Epithelial cell of proximal tubule (primary cell): ENCODE measurements at places on chromosomes 2 and 18. TPM values are rescaled to one million over a fixed set of nuclear protein-coding genes. Genes with fewer than 3 reads are reported as not detected.

CDKL4 gene
- total RNA-seq: 0.22 and 0.23 TPM in 2 replicates

WDPCP gene
- 1.6 and 2.6 TPM in 2 replicates for total RNA-seq

ESPNL gene
- 0.14 and 2.7 TPM in 2 replicates for total RNA-seq

SPC25 gene
- total RNA-seq: 39.7 and 42.1 TPM in 2 replicates

GRCh38 chr18:27135504-27136207, 49.5 kb downstream of the CHST9 start:
- no peak for DNase-seq

DNA sequence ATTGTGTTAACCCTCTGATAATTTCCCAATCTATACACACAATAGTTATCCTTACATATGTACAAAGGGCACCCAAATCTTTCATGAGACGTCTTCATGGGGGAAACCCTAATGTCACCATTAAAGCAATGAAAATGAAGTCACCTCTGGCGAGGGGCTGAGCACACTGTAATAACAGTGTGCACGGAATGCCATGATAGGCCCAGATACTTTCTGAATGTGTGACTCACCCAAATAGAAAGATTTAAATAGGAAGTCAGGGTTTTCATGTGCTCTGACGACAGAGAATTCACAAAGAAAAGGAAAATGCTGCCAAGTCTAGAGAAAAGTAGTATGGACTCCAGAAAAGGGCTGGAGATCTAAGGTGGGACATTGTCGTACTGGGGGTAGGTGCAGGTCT, 128.3 kb downstream of the SATB2 start:
- no peak for DNase-seq

- DNase-seq: no peak
Measured at GRCh38 chr18:10743766-10744165, 217.9 kb downstream of the NAPG start.

GRCh38 chr2:10552871-10553245, 104.7 kb upstream of the ODC1 start:
- no peak for DNase-seq

DNA sequence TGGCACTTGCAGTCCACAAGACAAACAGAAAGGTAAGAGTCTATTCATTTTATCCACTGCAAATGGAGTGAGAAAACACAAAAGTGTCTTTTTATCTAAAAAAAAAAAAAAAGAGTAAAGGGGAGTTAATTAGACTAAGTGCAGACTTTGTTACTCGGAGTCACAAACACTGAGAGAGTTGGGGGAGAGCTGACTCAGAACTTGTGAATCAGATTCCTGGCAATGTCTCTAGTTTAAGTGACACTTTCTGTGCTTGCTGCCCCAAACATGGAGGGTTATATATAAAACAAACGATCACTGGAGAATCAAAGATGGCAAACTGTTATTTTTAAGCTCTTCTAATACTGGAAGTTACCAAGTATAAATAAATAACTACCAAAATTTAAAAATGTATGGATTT, 505.8 kb upstream of the NRP2 start:
- DNase-seq: no peak

DNA sequence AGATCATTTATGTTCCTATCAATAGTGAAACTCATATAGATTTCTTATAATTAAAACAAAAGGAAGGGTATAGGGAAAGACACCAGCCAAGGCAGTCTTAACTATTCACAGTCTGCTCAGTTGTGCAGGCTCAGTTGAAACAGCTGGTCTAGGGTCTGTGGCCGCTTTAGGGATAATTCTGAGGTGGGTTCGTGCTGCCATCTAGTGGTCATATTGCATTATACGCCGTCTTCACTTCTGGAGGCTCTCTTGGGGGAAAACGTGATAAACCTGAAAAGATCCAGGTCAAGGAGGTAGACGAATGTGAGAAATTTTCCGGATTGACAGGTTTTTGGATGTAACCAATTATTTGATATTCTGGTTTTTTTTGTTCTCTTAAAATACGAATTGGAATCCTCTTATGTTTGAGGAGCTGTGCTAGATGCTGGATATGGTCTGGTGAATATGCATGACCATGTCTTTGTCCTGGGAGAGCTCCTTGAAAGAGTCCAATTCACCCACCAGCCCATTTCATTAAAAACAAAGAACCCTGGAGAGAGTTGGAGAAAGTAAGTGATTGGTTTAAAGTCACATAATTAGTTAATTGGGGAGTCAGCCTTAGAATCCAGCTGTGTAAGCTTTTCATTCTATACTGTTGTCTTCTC, 492.4 kb downstream of the PLCL1 start:
- DNase-seq: no peak

DNA sequence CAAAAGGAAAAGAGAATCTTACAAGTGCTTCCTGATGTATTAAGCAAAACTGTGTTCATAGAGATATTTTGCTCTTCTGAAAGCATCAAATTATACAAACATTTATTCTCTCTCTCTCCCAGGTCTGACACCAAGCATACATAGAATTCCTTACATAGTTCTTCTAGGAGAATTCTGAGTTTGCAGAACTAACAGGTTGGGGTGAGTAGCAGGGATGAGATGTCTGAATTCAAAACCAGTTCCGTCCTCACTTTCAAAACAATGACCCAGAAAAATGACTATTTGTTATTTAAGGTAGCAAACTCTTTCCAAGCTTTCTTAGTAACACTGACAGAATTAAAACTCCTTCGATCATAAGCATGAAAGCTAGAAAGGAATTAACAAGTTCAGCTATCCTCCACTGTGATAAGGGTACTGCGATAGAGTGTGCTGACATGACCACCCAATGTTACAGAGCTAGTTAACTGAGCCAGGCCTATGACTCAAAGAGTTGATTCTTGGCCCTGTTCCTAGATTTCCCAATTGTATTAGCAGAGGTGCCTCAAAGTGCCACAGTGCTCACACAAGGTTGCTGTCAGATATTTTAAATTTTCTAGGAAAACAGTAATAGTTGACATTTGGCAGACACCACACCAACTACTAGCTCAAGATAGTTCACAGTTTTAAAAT, 85.8 kb upstream of the SETBP1 start:
- no peak for DNase-seq

- DNase-seq: no peak
Measured at GRCh38 chr2:48343154-48343553, 186.8 kb upstream of the STON1 start.

DNA sequence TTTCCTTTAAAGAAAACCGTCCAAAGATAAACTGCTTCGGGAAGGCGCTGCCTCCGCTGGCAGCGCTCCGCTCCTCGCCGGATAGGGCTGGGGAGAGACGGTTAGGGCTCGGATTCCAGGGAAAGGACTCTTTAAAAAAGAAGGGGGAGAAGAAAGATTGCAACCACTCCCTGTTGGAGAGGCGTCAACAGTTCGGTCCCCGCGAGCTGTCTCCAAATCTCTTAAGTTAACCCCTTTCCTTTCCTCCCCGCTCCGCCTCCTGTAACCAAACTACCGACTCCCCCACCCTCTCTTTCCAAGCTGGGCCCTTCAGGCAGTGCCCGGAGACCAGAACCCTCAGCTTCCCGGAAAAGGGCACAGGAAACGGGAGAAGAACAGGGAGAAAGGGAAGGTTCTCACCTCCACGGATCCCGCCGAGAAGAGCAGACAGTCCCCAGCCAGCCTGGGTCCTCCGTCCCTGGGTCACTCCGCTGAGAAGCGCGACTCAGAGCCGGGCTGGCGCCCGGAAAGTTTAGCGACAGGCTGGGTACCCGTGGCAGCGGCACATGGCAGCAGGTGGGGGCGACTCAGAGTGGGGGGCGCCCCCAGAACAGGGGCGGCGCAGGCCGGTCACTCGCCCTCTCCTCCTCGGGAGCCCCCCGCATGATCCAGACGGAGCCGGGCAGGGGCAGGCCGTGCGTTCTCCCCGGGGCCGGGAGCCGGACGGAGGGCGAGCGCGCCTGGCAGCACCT, 675 bp downstream of the FZD5 start:
- no peak for DNase-seq

DNA sequence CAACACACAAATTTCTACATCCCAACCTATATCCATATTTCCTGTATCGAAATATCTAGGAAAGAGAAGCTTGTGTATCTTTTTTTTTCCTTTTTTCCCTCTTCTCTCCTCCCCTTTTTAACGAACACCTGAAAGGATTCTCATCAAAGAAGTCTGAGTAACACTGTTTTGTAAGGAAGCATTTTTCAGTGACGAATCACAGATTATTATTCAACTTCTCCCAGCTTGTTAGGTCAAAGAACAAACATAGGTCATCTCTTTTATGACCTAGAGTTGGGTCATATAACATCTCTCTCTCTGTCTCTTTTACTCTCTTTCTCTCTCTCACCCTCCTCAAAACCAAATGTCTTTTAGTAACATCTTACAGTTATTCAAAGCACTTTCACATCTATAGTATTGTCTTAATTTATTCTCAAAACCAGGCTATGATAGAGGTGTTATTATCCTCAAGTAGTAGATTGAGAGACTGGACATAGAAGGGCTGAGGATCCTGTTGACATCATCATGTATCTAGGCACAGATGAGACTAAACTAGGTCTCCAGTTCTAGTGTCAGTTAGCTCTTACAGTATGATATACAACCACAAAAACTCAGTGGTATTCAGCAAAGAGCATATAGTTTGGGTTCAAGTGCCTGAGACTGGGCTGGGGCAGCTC, 80.1 kb upstream of the SPOPL start:
- peak; percentile 70 for DNase-seq

- DNase-seq: no peak
Measured at GRCh38 chr2:19474128-19474527, 115.7 kb upstream of the OSR1 start.

GRCh38 chr2:129396980-129397599, 582.4 kb upstream of the RAB6C start:
- no peak for DNase-seq

DNA sequence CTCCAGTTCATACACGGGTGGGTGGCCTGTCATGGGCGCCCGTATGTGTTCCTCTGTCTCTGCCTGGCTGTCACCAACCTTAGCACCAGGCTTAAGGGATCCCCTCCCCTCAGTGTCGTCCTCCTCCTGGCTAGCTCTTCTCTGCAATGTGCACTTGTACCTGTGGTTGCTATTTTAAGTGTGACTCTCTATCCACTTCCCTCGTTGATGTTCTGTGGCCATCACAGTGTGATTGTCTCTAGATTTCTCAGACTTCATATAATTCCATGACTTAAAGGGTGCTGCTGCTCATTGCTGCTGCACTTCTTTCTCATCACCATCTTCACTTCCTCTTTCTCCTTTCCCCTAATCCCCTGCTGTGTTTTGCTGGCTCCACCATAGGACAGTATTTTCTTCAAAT, 143.4 kb downstream of the EML6 start:
- DNase-seq: no peak

DNA sequence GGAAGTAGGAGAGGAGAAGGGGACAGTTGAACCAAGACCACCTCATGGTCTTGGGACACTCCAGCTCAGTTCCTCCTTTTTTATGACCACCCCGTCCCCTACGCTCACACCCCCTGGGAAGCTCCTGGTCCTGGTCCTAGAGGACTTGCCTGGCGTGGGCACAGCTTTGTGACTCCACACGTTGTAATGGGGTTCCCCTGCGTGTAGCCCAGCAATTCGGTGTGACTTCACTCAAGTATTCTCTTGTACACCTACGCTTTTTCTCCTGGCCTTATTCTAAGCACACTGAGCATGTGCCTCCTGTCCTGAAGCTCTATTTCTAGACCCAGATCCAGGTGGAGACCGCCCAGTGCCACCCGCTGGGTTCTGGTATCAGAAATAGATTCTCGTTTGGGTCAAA, 36.1 kb upstream of the B3GNT7 start:
- DNase-seq: no peak

DNA sequence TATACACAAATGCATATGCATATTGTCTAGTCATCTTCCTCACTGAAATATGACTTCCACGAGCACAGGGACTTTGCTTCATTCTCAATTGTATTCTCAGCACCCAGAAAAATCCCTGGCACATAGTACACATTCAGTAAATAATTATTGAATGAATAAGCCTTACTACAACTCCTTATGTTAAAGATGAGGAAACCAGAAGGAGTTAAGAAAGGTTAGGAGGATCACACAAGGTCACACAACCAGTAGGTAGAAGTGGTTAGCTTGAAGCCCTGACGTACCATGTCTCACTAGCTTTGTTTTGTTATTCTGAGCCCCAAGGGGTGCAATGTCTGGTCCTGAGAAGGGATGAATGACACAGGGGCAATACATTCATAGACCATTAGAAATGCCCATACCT, 220.9 kb upstream of the PID1 start:
- no peak for DNase-seq

DNA sequence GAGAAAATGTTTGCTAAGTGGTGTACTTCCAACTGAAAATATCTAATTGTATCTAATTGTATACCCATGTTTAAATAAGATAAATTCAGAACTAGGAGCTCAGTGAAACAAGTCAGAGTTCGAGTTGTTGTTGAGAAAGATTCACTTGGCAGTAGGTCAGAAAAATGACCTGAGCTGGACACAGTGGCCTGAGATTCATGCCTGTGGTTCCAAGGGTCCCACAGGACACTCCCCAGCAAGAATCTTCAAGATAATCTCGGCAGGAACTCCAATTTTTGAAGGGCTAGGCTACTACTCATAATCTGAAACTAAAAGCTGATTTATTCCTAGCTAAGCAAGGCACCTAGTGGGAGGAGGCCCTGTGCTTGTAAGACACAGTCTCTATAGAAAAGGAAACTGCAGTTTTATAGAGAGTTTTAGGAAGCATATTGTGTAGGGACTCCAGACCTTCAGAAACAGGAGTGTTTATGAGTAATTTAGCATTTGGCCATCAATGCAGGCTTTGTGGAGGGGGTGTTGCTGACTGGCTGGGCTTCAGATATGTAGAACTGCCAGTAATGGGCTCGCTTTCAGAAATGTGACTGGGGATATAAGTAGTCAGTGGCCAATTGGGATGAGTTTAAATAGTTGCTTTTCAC, 43.2 kb downstream of the SP140 start:
- DNase-seq: no peak

DNA sequence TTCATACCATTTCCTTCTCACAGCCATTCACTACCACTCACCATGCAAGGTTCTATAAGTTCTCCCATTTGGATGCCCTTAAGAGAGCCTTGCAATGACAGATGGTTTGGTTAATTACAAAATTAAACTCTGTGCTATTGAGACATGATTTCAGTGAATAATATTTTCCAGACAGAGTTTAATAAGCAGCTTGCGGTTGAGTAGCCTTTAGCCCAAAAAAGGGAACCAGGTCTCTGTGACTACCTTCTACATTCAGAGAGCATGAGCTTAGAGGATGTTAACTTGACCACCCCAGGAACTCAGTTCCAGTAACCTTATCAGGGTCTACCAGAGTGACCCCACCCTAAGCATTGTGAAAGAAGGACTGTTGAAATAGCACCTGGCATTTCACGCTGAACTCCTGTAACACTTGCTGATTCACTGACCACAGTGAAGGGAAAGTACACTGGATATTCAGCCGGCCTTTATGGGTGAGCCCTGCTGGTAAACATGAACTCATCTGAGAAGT, 1173.1 kb upstream of the ZEB2 start:
- peak; percentile 93 for DNase-seq

GRCh38 chr18:75204732-75205513, 4.0 kb downstream of the PTGR3 start:
- DNase-seq: no peak
